ENCODE measurements at places on chromosomes 12 and 14. TPM values are rescaled to one million over a fixed set of nuclear protein-coding genes. Genes with fewer than 3 reads are reported as not detected.

Gene FGF6
- total RNA-seq, result not detected

Gene STAB2
- not detected for total RNA-seq

Gene RTL1
- not detected for total RNA-seq

Gene KRT6C
- total RNA-seq, result not detected

Gene TROAP
- total RNA-seq, result 63.8 TPM

Gene SLCO1C1
- not detected for total RNA-seq

Gene LRRC10
- not detected for total RNA-seq

Gene SPRYD3
- 31.5 TPM for total RNA-seq

DNA sequence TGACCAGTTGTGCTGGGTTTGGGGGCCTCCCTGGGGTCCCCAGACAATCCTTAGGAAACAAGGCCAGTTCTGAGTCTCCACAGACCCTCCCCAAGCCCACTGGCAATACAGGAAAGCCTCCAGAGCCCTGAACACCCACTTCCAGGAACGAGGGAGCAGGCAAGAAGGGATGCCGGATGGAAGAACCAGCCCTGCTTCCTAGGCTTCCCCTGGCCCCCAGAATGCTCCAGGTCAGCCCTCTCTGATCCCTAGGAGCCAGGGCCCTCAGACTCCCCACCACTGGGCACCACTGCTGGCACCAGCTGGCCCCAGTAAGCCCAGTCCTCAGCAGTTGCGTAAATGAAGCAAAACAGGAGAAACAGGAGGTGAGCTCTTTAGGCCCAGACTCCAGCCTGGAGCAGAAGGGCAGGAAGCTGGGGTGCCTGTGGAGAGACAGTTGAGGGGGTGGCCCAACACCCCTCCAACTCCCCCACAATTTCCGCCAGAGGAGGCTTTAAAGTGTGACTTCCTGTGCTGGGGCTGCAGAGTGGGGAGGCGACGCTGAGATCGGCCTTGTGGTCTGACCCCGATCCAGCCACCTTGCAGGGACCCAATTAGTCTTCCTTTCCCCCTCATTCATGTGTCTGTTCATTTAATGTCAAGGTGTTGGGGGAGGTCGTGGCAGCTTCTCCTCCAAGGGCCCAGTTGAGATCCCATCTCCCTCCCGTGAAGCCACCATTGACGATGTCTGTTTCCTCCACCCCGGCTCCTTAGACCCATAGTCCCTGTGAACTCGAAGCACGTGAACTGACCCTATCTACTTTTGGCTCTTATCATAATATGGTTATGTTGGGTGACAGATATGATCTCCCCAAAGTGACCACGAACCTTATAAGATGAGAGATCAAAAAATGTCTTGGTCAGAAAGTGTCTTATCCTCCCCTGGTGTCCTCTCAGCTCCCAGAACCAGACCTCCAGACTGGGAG lies 4.7 kb downstream of the TNFRSF1A start:
- no peaks in the 10 kb centered on the region for H3K27me3 ChIP-seq
- DNase-seq, result peak; percentile 43
- H3K27ac ChIP-seq, result peak overlapping the region; percentile 93
- peaks cover 13% of the 10 kb centered on the region for H3K36me3 ChIP-seq

DNA sequence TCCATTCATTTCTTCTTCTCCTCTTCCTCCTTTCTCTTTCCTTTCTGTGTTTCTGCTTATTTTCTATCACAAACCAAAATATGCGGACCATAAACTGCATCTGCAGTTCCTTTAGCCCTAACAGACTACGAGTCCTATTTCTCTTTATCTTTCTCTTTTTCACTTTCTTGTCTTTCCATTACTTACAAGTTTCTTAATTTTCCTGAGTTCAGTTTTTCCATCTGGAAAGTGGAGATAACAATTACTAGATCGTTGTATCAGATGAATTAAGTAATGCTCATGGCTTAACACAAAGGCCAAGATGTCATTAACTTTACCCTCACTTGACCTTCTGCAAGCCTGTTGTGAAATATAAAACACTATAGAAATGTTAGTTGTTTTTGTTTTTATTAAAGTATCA lies 983 bp upstream of the COPS7A start:
- no peaks in the 10 kb centered on the region for H3K27me3 ChIP-seq
- peaks cover 1% of the 10 kb centered on the region for H3K36me3 ChIP-seq
- H3K4me1 ChIP-seq, result peaks cover 30% of the 10 kb centered on the region
- H3K4me3 ChIP-seq, result peak overlapping the region; percentile 10
- no peak for DNase-seq

DNA sequence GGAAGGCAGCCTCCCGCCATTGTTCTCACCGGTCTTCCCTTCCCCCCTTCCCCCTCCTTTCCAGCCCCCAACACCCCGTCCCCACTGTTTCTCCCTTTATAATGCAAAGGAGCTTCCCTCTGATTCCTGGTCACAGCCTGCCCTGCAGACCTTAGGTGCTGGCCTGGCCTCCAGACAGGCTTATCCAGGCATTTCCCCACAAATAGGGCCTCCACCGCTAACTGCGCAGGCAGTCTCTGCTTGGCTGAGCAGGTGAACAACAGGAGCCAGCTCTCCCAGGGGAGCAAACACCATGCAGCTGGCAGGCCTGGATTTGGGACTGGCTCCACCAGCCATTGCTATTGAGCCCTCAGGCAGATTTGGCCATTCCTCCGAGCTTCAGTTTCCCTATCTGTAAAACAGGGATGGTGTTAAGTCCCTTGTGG lies 46.0 kb downstream of the SMIM41 start:
- no peak overlapping the region for H3K4me3 ChIP-seq
- peaks cover 10% of the 10 kb centered on the region for H3K27me3 ChIP-seq
- H3K27ac ChIP-seq, result no peak overlapping the region
- no peaks in the 10 kb centered on the region for H3K36me3 ChIP-seq
- no peak for DNase-seq
- H3K4me1 ChIP-seq, result peaks cover 9% of the 10 kb centered on the region

- H3K27ac ChIP-seq, result no peak overlapping the region
- H3K27me3 ChIP-seq, result no peaks in the 10 kb centered on the region
- DNase-seq, result no peak
- no peaks in the 10 kb centered on the region for H3K36me3 ChIP-seq
These were observed 38.5 kb downstream of the CCDC60 start for GRCh38 chr12:119373001-119373400.

DNA sequence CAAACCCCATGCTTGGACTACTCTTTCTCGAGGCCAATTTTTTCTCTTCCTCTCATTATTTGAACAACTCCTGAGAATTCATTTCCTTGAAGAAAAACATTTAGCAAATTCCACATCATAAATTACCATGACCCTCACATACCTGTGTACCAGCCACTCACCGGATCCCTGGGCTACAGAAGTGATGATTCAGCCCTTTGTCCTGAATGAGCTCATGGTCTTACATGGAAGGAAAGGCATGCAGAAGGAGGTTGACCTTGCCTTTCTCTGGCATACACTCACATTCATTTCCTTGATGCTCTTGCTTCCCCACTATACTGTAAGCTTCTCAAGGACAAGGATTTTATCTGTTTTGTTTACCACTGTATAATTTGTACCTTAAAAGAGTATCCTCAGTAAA lies 191.5 kb downstream of the SLC5A8 start:
- H3K27me3 ChIP-seq, result no peaks in the 10 kb centered on the region
- no peak overlapping the region for H3K27ac ChIP-seq

GRCh38 chr12:46400406-46400805 lies 27.8 kb upstream of the SLC38A2 start:
- peaks cover 3% of the 10 kb centered on the region for H3K36me3 ChIP-seq
- DNase-seq, result no peak
- peaks cover 52% of the 10 kb centered on the region for H3K4me1 ChIP-seq

DNA sequence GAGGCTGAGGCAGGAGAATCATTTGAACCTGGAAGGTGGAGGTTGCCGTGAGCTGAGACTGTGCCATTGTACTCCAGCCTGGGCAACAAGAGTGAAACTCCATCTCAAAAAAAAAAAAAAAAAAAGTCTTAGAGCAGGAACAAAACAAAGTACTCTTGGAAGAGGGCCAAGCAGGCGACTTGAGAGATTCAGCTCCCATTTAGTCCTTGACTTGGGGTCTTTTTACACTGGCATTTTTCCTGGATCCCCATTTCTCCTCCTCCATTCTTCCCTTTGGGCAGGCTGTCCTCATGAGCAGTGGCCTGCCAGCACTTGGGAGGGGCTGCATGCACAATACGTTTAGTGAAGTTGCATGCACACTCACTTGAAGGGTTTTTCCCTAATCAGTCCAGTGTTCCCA lies 72.9 kb downstream of the C14orf132 start:
- H3K36me3 ChIP-seq, result peaks cover 4% of the 10 kb centered on the region
- peaks cover 11% of the 10 kb centered on the region for H3K27me3 ChIP-seq
- DNase-seq, result no peak
- no peak overlapping the region for H3K4me3 ChIP-seq

DNA sequence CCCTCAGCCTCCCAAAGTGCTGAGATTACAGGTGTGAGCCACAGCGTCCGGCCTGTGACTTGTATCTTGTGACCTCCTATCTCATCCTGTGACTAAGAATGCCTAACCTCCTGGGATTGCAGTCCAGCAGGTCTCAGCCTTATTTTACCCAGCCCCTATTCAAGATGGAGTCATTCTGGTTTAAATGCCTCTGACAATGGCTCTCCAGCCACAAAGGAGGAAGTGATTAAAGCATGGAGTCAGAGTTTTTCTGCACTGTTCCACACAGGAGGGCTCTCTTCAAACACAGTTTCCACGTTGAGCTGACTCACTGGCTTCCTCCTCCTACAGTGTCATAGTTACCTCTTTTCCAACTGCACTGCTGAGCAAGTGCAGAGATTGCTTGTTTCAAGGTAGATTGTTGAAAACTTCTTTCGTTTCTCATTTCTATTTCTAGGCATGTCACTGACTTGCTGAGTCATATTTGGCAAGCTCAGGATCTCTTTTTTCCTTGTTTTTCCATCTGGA lies 383.8 kb downstream of the PCNX1 start:
- no peaks in the 10 kb centered on the region for H3K36me3 ChIP-seq
- H3K4me1 ChIP-seq, result peaks cover 21% of the 10 kb centered on the region
- H3K27ac ChIP-seq, result no peak overlapping the region
- peaks cover 8% of the 10 kb centered on the region for H3K27me3 ChIP-seq
- peak overlapping the region; percentile 8 for H3K4me3 ChIP-seq

DNA sequence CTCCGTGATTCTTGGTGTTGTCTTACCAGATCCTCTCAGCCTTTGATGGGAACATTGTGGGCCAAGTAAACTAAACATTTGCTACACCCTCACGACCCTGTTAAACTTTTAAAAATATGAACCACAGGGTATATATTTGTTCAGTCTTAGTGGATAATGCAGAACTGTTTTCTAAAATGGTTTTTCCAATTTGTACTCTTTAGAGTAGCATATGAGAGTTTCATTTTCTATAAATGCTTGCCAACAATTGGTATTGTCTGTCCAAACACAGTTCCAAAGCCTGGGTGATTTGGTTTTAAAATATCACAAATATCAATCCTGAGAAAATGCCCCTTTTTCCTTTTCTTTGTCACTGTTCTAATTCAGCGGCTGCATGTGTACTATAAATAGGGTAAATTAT lies 6.7 kb upstream of the IL22 start:
- DNase-seq, result no peak
- H3K27me3 ChIP-seq, result peaks cover 55% of the 10 kb centered on the region
- no peak overlapping the region for H3K27ac ChIP-seq
- H3K4me1 ChIP-seq, result peaks cover 59% of the 10 kb centered on the region
- H3K4me3 ChIP-seq, result no peak overlapping the region

DNA sequence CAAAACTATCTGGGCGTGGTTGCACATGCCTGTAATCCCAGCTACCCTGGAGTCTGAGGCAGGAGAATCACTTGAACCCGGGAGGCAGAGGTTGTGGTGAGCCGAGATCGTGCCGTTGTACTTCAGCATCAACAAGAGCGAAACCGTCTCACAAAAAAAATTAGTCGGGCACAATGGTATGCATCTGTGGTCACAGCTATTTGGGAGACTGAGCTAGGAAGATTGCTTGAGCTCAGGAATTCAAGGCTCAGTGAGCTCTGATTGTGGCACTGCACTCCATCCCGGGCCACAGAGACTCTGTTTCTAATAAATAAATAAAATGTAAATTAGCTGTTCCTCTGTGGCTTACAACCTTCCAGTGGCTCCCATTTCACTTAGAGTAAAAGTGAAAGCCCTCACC lies 28.0 kb downstream of the RCOR1 start:
- peaks cover 1% of the 10 kb centered on the region for H3K36me3 ChIP-seq
- H3K27me3 ChIP-seq, result no peaks in the 10 kb centered on the region
- DNase-seq, result no peak
- H3K27ac ChIP-seq, result no peak overlapping the region

DNA sequence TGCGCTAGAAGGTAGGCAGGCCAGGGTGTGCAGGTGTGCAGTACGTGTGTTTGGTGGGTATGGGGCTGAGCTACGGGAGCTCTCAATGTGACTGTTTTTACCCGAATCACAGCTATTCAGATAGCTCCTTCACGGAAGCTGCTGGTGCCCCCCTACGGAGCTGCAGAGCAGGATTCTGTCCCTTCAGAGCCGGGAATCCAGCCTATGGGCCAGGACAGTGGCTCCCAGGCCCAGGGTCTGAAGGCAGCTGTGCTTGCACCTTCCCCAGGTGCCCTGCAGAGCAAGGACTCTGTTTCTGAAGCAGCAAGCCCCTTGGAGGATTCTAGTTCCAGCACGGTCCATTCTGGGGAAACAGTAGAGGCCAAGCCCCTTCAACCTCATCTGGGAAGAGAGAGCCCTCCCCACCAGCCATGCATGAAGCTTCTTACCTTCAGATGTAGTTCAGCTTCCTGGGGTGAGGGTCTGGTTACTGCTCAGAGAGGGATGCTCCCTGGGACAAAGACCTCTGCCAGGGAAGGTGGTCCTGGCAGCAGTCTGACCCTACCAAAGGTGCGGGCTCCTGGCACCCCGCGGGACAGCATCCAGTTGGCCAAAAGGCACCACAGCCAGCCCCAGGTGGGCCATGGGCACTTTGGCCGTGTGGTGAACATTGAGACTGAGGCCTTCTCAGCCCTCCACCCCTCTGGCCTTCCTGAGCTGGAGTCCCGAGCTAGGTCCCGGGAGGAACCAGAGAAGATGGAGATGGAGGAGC lies 29.1 kb downstream of the PLEKHH1 start:
- no peak for DNase-seq
- no peaks in the 10 kb centered on the region for H3K36me3 ChIP-seq
- H3K27ac ChIP-seq, result no peak overlapping the region
- no peak overlapping the region for H3K4me3 ChIP-seq

DNA sequence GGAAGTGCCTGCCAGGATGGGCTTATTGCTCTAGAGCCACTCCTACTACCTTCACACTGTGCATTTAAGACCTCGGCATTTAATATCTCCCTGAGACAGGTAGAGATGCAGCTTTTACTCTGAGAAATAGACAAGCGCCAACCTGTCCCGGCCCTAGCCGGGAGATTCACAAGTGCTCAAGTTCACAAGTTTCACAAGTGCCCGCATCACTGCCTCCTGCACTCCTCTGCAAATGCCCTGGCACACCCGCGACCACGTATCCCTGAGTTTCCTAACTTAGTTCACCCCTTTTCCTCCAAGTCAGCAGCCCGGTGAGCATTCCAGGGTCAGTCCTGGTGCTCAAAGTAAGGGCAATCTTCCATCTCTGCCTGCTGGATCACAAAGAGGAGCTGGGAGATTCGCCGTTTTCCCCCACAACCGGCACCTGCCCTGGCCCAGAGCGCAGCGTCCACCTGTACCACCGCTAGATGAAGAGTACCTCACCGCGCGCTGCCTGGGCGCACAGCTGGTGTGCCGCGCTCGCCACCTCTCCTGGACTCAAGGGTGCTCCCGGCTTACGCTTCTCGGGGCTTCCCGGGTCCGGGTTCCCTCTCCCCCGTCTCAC lies 5.0 kb upstream of the SLC38A4 start:
- peaks cover 85% of the 10 kb centered on the region for H3K27me3 ChIP-seq
- H3K36me3 ChIP-seq, result peaks cover 2% of the 10 kb centered on the region
- peaks cover 22% of the 10 kb centered on the region for H3K4me1 ChIP-seq
- H3K27ac ChIP-seq, result no peak overlapping the region

GRCh38 chr14:37145395-37145794 lies 27.0 kb downstream of the SLC25A21 start:
- no peak overlapping the region for H3K4me3 ChIP-seq
- no peak overlapping the region for H3K27ac ChIP-seq
- no peaks in the 10 kb centered on the region for H3K36me3 ChIP-seq
- H3K27me3 ChIP-seq, result no peaks in the 10 kb centered on the region
